ENCODE measurements at places on chromosomes 1 and 21.

DNA sequence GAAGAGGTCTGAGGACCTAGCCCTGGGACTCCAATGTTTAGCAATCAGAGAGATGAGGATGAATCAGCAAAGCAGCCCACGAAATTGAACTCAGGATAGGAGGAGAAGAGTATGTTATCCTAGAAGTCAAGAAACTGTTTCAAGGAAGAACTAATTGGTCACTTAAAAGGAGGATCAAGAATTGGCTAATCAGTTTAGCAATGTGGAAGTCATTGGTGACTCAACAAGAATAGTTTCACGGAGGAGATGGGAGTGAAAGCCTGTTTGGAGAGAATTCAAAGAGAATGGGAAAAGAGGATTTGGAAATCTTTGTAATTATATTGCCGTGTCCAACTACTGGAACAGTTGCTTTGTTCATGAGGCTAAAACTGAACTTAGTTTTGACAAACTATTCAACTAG lies 7.4 kb downstream of the HMCN1 start:
- no peak for DNase-seq

DNA sequence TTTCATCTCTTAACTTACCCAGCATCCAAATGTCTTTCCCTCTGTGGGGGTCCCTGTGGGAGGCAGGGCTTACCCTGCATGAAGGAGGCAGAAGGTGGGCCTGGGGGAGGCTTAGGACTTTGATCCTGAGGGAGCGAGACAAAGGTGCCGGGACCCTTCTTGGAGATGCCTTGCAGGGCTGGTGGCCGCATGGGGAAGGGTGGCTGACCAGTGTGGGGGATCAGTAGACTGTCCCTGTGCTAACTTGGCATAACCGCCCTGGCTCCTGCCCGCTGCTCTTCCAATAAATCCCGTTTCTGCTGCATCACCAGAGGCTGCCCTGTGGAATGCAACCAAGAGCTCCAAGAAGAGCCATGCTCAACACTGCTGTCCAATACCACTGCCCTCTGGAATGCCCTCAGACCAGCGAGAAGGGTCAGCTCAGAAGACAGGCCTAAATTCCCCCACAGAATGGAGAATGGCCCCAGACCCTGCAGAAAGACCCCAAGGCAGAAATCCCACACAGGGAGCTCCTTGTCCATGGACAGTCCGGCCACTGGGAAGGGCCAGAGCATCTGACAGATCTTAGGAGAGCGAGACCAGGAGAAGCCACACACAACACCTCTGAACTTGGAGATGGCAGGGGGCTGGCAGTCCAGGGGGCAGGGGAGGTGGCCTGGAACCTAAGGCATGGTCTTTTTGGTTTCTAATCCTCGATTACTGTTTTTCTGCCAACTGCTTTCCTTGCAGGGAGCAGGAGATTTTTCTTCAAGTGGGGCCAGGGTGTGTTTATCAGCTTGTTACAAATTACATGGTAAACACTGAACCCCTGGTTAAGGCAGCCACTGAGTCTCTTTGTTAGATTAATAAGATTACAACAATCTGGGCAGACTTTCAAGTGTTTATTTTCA lies 46.7 kb upstream of the DMRTB1 start:
- DNase-seq = no peak

GRCh38 chr1:8014381-8014988 lies 11.6 kb downstream of the ERRFI1 start:
- DNase-seq = no peak

DNA sequence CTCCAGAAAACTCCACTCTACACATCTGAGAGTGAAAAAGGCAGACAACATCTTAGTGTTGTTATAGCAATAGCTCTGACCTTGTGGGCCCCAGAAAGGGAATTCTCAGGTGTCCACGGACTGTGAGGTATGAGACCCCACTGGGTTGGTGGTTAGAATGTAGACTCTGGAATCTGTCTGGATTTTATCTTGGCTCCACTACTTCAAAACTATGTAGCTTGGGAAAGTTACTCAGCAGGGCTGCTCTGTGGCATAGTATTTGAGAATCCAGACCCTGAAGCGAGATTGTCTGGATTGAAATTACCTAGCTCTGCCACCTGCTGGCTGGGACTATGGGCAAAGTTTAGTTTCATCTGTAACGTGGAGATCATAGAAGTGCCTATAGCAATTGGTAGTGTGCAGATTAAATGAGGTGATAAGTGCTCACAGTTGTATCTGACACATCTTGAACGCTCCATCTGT lies 25.8 kb downstream of the PRDM2 start:
- no peak for DNase-seq

GRCh38 chr1:54975356-54976108 lies 4.9 kb upstream of the TMEM61 start:
- no peak for DNase-seq

DNA sequence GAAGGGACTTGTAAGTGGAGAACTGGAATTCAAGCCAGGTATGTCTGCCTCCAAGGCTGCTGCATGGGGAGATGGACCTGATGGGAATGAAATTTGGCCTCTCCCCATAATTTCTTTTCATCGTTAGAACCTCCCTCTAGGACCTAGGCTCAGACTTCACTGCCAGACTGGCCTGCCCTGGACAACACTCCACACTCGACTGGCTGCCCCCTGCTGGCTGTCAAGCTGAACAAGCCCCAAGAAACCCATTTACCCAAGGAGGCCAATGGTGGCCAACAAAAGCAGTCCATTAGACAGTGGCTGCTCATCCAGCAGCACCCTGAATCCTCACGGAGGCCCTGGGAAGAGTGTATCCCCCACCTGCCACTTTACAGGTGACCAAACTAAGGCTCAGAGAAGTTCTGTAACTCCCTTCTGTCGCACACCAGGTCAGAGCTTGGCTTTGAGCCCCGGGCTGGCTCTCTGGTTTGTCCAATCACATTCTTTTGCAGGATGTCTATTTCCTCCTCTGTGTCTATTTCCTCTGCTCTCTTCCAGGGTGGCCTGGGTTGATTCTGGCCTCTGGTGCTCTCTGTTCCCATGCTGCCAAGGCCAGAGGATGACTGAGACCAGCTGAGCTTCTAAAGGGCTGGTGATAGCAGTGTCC lies 3.8 kb downstream of the RNF186 start:
- DNase-seq = peak; percentile 50

- DNase-seq = no peak
Measured at GRCh38 chr1:54787604-54788003, 13.5 kb downstream of the TTC22 start.

- DNase-seq = no peak
Measured at GRCh38 chr1:167752219-167752985, 30.6 kb downstream of the MPZL1 start.

DNA sequence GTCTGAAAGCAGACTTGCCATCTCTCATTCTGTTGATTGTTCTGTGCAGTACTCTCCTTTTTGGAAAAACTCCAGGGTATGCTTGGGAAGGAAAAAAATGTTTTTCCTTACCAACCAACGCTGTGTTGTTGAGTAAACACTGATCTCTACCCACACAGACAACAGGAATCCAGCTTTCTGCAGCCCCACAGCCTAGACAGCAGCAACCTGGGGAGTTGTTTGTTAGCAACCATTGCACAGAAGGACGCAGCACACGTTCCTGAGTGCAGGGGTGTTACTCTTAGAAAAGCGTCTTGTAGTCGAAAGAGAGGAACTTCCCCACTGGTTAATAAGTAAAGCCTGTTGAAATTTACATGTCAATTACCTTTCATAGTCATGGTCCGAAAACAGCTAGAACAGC lies 56.6 kb downstream of the SMYD2 start:
- DNase-seq = no peak

- no peak for DNase-seq
Measured at GRCh38 chr1:237042892-237043576, 1.1 kb downstream of the RYR2 start.

DNA sequence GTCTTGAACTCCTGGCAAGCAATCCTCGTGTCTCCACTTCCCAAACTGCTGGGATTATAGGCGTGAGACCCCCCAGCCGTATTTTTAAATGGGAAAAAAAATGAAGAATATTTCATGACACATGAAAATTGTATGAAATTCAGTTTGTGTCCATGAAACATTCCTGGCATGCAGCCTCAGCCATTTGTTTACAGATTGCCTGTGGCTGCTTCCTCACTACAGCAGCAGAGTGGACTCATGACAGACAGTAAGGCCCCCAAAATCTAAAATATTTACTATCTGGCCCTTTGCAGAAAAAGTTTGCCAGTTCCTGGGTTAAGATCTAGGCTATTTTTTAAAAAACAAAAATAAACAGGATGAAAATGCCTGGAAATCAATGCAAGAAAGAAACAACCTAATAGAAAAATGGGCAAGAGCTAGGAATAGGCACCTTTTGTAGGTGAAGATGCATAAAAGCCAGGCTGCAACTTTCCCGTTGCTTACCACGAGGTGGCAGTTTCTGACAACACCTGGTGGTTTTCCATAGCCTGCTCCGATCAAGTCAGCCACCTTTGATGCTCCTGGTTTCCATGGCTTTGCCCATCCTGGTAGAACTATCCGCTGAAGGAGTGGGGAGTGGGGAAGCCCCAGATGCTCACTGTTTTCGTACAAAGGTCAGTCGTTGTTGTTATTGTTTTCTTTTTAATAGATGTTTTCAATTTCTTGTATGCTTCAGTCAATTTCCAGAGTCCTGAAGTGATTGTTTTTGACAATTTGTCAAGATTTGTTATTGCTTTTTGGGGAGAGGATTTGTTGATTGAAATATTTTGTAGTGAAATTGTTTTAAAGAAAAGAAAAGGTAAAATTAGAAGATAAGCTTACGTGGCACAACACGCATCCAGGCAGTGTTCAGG lies 24.3 kb downstream of the UBE2Q1 start:
- peak; percentile 48 for DNase-seq

GRCh38 chr1:68542586-68542985 lies 45.7 kb upstream of the DEPDC1 start:
- no peak for DNase-seq

DNA sequence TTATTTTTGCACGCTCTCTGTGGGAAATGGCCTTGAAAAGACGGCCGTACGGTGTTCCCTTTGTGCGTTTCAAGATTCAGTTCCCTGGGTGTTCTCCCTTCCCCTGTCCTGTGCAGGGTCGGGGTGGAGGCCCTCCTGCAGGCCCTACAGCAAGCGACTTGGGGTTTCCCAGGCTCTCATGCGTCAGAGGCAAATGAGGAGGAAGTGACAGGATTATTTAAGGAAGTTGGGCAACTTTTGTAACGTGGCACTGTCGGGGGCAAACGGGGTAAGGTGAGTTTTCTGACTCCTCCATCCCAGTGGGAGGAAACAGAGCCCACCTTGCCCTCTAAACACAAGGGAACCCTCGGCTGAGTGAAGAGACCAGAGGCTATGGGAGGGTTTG lies 16.1 kb upstream of the AJAP1 start:
- DNase-seq = no peak

DNA sequence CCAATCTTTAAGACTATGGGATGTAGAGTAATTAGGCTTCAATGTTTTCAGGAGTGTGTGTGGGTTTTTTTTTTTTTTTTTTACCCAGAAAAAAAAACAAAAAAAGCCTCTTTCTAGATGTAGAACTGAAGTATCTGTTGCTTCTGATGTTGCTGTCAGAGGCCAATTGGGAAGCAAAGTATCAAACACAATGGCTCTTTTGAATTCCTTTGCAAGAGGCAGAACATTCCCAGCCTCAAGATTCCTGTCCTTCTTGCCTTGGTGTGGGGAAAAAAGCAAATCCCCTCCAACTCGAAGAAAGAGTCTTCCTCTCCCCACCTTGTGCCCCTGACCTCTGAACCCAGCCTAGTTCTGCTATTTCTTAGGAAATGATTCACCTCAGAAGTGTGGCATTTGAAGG lies 55.4 kb upstream of the LMO4 start:
- no peak for DNase-seq

- DNase-seq = no peak
Measured at GRCh38 chr1:152906023-152906565, 2.3 kb upstream of the IVL start.

GRCh38 chr1:36135330-36135667 lies 10.3 kb upstream of the COL8A2 start:
- DNase-seq = no peak

DNA sequence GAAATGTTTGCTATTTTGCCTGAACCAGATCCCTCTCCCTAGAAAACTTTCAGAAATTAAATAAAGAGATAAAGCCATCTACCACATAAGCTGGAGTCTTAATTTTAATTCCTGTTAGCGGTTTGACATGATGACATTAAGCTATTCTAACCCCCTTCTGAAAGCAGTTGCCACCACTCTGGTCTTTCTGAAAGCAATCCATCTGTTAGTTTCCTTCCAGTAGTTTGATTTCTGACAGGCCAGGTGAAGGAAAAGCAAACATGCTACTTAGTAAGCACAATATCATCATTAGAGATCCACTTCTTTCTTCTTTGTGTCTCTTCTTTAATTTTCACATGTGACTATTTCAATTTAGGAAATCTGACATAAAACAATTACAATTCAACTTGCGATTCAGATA lies 39.9 kb downstream of the RGL1 start:
- DNase-seq = no peak

- peak; percentile 9 for DNase-seq
Measured at GRCh38 chr1:66648901-66649595, 103.2 kb upstream of the DYNLT5 start.

- DNase-seq = no peak
Measured at GRCh38 chr1:203536980-203537455, 43.1 kb downstream of the OPTC start.

All from left colon (tissue), 2 donors.